ENCODE measurements at places on chromosomes 3 and 15.
A peak's percentile ranks its signal among the peaks of the same experiment; 100 is the strongest.

GRCh38 chr3:48088056-48088748 is 72.0 kb upstream of the MAP4 start:
- no peak for DNase-seq

GRCh38 chr3:23389089-23389488 is 186.0 kb downstream of the UBE2E2 start:
- no peak for DNase-seq

DNA sequence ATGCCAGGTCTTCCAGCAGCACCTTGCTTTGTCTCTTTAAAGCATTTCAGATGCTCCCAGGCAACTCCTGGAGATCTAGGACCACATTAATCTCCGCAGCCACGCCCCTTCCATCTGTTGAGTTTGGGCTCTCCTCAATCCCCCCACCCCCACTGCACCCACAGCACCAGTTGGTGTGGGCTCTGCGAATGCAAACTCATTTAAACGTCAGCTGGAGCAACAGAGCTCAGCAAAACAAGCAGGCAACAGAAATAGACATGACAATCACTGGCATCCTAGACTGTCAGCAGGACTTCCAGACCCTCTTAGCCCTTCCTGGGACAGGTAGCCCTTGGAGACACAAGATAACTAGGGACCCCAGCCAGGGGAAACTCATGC is 106.9 kb downstream of the LSM3 start:
- DNase-seq = peak; percentile 88

DNA sequence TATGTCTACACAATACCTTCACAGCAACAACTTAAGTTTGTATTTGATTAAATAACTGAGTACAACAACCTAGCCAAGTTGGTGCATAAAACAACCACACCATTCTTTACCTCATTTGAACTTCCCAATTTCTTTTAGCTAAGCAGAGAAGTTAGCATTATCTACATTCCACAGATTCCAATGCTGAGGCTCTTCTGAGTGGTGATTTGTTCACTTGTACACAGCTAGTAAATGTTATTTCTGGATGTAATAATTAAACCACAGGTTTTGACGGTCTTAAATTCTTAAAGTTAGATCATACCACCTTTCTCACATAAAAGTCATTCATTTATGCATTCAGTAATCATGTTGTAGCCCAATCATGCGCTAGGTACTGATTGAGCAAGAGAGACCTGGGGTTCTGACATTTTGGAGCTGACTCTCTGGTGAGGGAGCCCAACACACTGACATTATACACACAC is 102.5 kb downstream of the SST start:
- no peak for DNase-seq

DNA sequence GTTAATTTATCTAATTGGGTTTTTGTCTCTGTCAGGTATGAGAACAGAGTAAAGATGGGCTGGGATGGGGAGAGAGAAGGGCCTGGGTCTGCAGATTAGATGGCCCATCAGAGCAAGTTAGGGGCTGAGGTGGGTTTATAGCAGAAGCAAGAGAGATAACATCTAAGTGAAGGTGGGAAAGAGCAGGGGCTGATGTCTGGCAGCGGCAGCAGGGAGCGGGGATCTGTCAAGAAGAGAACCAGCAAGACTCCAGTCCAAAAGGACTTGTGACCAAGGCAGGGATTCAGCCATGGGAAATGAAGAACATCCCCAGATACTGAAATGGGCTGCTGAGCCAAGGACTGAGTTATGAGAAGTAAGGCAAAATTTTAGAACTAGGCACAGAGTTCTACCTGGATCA is 320.6 kb upstream of the TBL1XR1 start:
- no peak for DNase-seq

- no peak for DNase-seq
These were observed 489 bp downstream of the CSPG5 start for GRCh38 chr3:47578119-47578632.

GRCh38 chr3:25292595-25292994 is 135.5 kb upstream of the RARB start:
- DNase-seq = no peak

DNA sequence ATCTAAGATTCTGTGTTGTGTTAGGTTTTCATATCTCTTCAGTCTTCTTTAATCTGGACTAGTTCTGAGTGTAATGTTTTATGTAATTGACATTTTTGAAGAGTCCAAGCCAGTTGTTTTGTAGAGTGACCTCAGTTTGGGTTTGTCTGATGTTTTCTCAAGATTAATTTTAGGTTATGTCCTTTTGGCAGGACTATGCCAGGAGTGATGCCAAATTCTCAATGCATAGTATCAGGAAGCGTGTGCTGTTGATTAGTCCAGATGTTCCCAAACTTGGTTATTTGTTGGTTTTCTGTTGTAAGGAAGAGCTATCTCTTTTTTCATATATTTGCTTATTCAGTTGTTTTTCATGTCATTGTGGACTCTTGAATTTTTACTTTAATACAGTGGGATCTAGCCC is 32.6 kb downstream of the NMD3 start:
- DNase-seq = no peak

GRCh38 chr3:57382933-57383332 is 90.4 kb upstream of the ASB14 start:
- no peak for DNase-seq

DNA sequence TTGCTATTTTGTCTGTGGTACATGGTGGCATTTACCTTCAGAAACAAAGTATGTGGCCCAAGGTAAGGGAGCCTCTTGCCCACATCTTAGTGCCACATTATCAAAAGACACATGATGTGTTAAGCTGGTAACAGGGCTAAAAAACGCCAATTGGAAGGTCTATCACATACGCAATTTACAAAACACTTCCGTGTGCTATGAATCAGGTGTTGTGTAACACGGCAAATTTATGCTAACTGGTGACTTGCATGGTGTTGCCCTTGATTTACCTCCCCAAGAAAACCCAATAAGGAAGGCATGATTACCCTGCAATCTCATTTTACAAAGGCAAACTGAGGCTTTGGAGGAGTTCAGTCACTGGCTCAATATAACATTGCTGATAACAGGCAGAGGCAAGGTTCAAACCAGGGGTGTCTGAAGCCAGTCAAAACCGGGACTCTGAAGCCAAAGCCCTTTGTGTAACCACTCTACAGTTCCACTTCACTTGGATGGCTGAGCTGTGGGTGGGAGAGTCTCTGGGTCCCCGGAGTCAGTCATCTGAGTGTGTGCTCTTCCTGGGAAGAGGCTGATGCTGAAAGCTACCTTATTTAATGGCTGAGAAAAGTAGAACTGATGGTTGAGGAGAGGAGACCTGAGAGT is 103.9 kb upstream of the BCL6 start:
- no peak for DNase-seq

GRCh38 chr15:77104155-77104554 is 33.2 kb upstream of the TSPAN3 start:
- no peak for DNase-seq

DNA sequence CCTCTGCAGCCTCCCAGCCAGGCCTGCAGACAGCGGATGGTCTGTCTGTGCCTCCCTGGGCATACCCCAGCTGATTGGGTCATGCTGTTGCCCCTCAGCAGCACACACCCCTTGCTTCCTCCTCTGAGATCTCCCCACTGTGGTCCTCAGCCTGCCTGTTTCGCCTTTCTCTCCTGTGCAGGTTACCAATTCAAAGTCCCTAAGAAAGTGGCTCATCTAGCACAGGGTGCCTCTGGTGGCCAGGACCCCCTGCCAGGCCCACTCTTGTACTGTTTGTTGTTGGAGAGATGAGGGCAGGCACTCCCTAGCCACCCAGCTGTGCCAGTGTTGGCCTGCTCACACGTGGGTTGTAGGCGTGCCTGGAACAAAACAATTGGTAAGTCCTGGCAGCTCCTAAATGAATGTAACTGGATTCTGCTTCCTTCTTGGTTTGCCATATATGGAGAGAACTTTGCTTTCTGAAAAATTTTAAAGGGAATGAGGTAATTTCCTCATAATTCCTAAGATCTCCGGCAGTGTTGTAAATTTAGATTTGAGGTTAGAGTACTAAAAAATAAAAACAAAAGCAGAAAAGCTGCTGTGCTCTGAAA is 213.2 kb upstream of the IL12A start:
- peak; percentile 36 for DNase-seq

DNA sequence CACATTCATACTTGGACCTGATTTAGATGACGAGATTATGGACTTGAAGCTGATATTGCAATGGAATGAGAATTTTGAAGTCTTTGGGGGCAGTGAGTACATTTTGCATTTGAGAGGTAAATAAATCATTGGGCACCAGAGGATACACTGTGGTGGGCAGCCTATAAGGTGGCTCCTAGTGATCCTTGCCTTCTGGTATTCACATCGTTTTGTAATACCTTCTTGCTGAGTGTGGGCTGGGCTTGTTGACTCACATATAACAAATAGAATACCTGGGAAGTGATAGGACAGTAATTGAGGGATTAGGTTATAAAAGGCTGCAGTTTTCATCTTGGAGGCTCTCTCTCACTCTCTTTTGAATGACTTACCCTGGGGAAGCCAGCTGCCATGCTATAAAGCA is 605.5 kb upstream of the KCNMB2 start:
- no peak for DNase-seq

- no peak for DNase-seq
These were observed 3.2 kb downstream of the TNNC1 start for GRCh38 chr3:52450489-52451236.

GRCh38 chr15:66883284-66883911 is 181.4 kb downstream of the SMAD6 start:
- no peak for DNase-seq

- no peak for DNase-seq
These were observed 33.6 kb upstream of the OCA2 start for GRCh38 chr15:28132524-28133275.

GRCh38 chr15:84003791-84004503 is 231.6 kb upstream of the GOLGA6L4 start:
- DNase-seq = no peak

- DNase-seq = no peak
These were observed 9.3 kb downstream of the GRAMD1C start for GRCh38 chr3:113847664-113848461.

DNA sequence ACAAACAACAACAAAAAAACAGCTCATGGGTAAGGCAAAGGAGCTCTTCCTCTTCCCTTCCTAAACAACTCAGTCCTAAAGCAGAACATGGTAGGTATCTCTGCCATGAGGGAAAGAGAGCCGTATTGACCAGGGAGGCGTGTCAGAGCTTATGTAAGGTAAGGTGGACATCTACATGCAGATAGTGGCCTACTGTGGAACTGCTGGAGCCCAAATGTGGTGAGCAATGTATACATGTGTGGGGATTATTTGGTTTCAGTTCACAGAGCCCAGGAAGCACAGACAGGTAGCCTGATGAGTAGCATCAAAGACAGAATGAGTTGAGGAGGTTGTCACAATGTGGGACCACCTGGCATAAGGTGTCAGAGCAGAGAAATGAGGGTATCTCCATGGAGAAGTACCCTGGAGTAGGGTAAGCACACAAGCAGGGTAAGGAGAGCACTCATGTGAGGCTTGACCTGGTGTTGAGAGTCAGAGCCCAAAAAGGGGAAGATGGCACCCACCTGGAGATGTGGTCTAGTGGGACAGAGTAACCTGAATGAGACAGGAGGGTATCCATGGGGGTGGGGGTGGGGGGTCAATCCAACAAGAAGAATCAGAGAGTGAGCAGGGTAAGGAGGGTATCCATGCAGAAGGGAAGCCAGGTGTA is 45.5 kb downstream of the DENND6A start:
- DNase-seq = no peak

- DNase-seq = no peak
These were observed 3.1 kb downstream of the MST1R start for GRCh38 chr3:49900491-49901153.

- DNase-seq = no peak
These were observed 1078.5 kb downstream of the TUSC7 start for GRCh38 chr3:117788061-117788460.

GRCh38 chr3:87607234-87607633 is 330.9 kb upstream of the POU1F1 start:
- DNase-seq = no peak

DNA sequence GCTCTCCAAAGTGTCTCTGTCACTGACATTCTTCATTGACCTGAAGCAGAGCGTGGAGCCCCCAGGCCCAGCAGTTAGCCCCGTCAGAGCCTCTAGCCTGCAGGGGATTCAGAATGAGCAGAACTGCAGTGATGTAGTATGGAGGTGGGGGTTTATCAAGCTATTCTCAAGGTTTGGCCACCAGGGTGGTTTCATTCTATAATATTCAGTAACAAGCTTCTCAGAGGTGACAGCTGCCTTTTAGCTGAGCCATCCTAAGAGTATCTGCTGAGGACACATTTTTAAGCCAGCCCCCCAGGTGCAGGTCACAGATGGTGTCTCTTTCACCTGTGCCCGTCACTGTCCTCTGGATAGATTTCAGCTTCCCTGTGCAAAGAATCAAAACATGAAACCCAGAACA is 31.9 kb downstream of the CMTM7 start:
- no peak for DNase-seq

DNA sequence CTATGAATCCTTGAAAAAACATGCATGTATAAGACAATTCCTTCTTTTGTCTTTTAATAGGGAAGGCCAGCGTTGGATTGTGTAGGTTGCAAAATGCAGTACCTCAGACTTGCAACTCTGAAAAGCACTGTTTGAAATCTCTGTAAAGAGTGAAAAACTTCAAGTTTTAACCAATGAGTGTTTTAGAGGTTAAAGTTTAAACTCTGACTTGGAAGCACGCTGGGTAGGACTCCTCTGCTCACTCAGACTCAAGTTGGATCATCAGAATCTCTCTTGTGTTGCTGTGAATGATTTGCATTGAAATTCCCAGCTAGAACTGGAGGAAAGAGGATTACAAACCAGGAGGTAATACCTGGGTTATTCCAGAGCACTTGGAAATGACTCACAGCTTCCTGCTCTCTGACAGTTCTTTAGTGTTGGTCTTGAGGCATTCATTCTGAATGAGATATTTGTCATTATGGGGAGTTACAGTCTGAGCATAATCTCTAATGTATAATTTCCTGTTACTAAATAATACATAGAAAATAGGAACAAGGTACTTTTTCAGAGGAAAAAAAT is 49.1 kb downstream of the PLS1 start:
- DNase-seq = no peak

GRCh38 chr15:60801395-60801794 is 322.5 kb upstream of the ICE2 start:
- DNase-seq = no peak

- DNase-seq = peak; percentile 62
These were observed 319.6 kb downstream of the ZBTB20 start for GRCh38 chr3:114827495-114827894.

- no peak for DNase-seq
These were observed 365.2 kb downstream of the TUSC7 start for GRCh38 chr3:117074826-117075225.

- no peak for DNase-seq
These were observed 112.3 kb downstream of the CDIN1 start for GRCh38 chr15:36691579-36692357.

GRCh38 chr3:112407888-112408702 is 75.1 kb downstream of the CD200 start:
- DNase-seq = no peak

DNA sequence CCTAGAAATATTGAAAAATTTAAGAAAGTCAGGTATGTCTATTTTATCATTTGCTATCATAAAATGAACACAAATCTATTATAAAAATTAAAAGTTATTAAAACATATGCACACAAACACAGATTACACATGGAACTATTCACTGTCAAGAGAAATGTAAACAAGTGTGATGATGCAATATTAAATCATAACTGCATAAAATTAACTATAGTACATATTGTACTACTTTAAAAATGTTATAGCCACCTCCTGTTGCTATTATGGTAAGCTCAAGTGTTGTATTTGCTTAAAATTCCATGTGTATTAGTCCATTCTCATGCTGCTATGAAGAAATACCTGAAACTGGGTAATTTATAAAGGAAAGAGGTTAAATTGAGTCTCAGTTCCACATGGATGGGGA is 54.7 kb upstream of the CMC1 start:
- no peak for DNase-seq

- DNase-seq = no peak
These were observed 297.6 kb downstream of the VPS13C start for GRCh38 chr15:61762676-61763075.
